Umbilical cord (tissue), 2 donors: ENCODE measurements at places on chromosomes 2 and 18. TPM values are rescaled to one million over a fixed set of nuclear protein-coding genes. Genes with fewer than 3 reads are reported as not detected.

The BARD1 gene
- total RNA-seq, result 63.3 TPM

The OTOS gene
- total RNA-seq, result not detected

The UGT1A4 gene
- total RNA-seq, result not detected

The CSRNP3 gene
- 10.4 TPM for total RNA-seq

The MYO7B gene
- total RNA-seq, result not detected

- no peak for DNase-seq
These were observed 466.3 kb upstream of the SETBP1 start for GRCh38 chr18:44214396-44214795.

GRCh38 chr2:172806996-172807395 is 71.4 kb downstream of the RAPGEF4 start:
- DNase-seq, result peak; percentile 28

DNA sequence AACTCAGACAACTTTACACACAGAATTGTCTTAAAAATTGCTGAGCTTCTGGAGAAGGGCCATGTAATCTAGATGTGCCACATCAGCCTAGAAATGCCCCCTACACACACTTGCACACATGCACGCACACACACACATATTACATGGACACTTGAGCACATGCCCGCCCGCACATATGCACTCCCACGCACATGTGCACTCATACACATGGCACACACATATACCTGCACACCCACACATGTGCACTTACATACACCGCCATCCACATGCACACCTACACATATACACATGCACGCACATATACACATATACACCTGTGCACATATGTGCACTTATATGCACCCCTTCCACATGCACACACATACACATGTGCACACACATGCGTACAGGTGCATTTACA is 213.7 kb downstream of the SEPTIN10 start:
- DNase-seq, result no peak

DNA sequence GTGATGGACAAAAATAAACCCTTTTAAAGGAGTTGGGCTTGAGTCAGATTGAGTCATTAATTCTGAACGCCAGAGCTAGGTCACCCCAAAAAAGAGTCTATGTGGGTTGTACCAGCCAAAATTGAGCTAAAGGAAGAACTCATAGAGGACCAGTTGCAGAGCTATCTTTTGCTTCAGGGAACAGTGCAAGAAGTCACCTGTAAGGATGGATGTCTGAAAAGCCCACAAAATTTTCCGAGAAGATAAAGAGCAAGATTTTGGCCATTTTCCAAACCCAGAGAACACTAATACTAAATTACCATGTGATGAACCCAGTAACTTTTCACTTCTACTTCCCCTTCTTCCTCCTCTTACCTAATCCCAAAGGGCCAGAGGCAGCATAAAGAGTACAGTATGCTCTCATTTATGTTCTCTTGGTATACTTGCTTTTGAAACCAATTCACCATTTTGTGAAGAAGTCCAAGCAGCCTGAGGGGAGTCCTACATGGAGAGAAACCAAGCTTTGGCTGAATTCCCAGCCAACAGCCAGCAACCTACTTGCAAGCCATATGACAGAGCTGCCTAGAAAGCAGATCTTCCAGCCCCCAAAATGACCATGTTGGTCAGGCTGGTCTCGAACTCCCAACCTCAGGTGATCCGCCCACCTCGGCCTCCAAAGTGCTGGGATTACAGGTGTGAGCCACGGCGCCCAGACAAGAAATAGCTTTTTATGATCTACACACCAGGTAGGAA is 551.7 kb downstream of the SATB2 start:
- DNase-seq, result no peak

DNA sequence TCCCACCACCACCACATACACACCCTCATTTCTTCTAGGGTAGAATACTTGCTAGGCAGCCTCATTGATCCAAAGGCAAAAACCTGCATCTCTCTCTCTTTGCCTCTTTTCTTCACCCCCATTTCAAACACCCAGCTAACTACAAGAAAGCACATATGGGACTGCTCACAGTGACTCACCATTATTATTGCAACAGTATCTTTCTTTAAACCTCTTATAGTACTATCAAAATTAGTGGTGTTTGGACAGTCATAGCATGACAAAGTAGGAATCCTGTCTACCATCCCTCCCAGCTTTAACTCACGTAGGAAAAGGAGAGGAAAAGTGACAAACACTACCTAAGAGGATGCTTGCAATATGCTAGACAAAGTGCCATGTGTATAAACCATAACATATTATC is 422.5 kb upstream of the CRIM1 start:
- DNase-seq, result no peak

DNA sequence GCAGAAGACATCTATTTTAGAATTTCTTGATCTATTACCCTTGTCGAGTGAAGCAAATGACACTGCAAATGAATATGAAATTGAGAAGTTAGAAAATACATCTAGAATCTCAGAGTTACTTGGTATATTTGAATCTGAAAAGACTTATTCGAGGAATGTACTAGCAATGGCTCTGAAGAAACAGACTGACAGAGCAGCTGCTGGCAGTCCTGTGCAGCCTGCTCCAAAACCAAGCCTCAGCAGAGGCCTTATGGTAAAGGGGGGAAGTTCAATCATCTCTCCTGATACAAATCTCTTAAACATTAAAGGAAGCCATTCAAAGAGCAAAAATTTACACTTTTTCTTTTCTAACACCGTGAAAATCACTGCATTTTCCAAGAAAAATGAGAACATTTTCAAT is 370.4 kb downstream of the XIRP2 start:
- peak; percentile 1 for DNase-seq

DNA sequence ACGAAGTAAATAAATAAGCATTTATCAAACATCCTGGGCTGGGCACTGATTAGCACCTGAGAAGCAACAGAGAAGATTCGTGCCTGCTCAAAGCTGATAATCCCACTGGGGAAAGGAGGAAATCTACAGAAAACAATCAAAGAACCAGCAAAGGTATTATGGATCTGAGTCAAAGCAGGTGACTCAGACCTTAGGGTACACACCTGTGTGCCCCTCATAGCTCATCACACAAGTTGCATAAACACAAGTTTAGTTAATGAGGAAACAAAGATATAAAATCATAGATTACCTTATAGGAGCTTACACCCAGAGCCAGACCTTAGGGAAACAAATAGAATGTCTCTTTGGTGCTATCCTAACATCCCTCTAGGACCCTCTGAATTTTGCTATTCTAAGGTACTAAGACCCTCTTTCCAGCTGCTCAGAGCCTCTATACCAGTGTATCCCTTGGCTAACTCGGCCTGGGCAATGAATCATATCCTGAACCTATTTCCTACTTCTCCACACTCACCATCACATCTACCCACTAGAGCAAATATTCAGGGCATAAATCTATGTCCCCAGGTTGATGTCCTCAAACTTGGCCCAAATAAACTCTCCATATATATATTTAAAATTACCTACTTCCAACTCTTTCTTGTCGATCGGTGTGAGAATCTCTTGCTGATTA is 19.3 kb upstream of the CTIF start:
- no peak for DNase-seq

DNA sequence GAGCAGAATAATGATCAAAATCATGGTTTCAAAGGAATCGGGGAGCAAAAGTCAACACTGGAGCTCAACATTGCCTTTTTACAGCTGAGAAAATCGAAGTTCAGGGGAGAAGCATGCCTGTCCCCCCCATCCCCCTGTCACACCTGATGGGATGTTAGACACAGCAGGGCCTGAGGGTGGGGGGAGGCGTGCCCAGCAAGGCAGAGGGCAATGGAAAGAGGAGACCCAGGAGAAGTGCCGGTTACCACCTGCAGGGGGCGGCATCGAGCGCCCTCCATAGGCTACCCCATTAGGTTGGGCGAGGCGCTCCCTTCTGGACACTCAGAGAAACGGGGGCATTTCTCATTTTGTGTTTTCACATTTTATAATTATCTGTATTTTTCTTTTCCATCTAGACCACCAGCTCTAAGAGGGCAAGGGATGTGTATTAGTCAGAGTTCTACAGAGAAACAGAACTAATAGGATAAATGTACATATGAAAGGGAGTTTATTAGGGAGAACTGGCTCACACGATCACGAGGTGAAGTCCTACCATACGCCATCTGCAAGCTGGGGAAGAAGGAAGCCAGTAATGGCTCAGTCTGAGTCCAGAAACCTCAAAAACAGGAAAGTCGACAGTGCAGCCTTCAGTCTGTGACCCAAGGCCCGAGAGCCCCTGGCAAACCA is 271.3 kb downstream of the LRATD1 start:
- no peak for DNase-seq

- no peak for DNase-seq
These were observed 152.3 kb downstream of the USP34 start for GRCh38 chr2:61318553-61318952.

GRCh38 chr18:54662986-54663385 is 71.9 kb downstream of the DYNAP start:
- no peak for DNase-seq

GRCh38 chr2:128410758-128411215 is 92.1 kb upstream of the HS6ST1 start:
- DNase-seq, result no peak
